ENCODE measurements at places on chromosomes 6 and 20.

GRCh38 chr6:148422085-148422484 is 79.4 kb downstream of the SASH1 start:
- DNase-seq: no peak

DNA sequence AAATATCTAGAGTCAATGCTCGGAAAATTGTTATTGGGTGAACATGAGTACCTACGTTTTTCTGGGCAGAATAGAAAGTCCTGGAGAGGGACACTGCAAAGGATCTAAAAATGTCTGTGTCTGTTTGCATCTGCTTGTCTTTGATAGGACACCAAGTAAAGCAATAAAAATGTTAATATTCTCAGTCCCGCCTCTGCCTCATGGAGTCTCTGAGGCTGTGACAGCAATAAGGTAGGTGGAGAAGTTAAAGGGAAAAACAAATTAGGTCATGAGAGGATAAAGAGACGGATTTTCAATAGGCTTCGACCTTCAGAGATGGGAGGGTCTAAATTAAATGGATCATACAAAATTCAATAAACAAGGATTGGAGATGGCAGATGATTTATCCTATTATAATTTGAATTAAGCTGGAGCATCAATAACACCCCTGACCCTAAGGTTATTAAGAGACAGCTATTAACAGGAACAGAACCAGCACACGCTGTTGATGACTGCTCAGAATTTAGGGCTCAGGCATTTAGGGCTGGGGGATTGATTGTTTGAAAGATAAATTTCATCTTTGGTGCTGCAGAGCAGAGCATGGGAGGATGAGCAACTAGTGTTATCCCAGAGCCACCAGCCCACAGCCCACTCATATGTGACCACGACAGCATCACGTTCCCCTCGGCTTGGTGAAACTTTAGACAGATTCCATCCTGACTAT is 620.3 kb upstream of the CDH4 start:
- no peak for DNase-seq

DNA sequence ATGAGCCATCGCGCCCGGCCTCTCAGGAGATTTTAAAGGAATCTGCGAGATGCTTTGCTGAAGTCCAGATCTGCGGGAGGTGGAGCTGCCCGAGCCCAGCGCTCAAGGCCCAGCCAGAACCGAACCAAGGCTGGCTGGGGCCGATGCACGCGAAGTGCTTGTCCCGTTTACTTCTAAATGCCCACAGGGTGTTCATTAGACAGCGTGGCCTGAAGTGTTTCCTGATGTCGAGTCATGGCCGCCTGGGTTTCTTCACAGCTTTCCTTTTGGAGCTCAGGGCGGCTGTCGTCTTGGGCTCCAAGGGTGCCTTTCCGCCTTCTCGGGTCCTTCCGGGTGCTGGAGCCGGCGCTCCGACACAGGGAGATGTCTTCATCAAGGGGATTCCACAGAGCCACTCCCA is 25.1 kb upstream of the CCR6 start:
- no peak for DNase-seq

DNA sequence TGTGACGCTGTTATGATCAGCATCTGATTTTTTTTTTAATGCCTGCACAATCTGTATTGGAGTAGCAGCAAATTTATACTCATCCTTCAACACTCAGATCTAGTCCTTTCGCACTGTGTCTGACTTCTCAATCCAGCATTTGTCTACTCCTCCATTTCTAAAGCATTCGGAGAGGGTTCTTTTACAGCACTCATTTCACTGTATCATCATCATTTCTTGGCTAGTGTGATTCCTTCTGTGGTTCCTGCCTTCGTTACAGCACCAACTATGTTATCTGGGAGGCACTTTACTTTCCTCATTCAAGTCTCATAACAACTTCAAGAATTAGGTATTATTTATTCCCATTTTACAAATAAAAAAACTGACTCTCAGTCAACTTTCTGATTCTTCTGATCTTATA is 18.0 kb downstream of the NUDT3 start:
- DNase-seq: no peak

- no peak for DNase-seq
These were observed 87.5 kb downstream of the SH3BGRL2 start for GRCh38 chr6:79718509-79719247.

- DNase-seq: no peak
These were observed 158.2 kb upstream of the ZFP64 start for GRCh38 chr20:52349806-52350205.
